ENCODE measurements at places on chromosomes 12 and 14.
A peak's percentile ranks its signal among the peaks of the same experiment; 100 is the strongest.

GRCh38 chr12:83979785-83980184 lies 932.8 kb downstream of the SLC6A15 start:
- no peak for DNase-seq

DNA sequence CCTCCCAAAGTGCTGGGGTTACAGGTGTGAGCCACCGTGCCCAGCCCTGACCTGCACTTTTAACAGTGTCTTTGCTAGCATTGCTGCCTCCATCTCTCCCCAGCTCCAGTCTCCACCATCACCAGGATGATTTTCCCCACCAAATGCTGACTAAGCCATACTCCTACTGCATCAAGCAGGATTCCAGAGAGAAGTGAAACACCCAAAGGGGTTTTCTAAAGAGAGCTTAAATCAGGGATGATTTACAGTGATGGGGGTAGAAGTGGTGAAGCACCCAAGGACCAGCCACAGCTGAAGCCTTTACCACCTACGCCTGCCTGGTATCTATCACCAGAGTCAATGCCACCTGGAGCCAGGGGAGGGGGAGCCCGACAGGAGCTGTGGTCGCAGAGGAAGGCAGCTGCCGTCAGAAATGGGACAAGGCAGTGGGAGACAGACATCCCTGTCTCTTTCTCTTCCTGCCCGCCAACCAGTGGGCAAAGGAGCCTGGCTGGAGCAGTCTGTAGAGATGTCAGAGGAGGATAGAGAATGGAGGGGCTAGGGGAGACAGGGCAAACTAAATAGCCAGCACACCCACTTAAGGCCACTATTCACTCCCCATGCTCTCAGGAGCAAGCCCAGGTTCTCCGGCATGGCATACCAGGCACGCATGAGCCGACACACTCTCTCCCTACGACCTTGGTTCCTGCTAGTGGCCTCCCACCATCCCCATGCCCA lies 22.4 kb upstream of the CD9 start:
- no peak for DNase-seq

DNA sequence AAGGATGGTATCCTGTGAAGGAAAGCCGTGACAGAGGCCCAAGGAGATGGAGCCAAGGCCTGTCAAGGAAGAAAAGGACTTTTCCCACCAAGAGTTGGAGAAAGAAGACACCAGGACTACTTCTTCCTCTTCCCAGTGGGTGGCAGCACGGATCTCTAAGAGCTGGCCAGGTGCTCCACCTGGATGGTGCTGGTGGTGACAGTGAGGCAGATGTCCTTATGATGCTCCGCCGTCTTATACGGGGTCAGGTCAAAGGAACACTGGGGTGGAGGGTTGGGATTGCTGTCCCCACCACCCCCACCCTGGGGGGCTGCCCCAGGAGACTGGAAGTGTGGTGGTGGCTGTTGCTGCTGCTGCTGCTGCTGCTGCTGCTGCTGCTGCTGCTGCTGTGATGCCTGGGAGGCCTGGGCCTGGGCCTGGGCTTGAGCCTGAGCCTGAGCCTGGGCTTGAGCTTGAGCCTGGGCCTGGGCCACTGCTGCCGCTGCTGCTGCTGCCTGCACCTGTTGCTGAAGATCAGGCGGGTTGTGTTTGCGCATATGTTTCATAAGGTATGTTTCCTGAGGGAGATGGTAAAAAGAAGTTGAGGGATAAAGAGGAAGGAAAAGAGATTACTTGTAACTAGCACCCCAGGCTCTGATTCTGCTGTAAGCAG lies 4.8 kb upstream of the ING4 start:
- DNase-seq, result no peak

- no peak for DNase-seq
These were observed 18.5 kb downstream of the CHST11 start for GRCh38 chr12:104475271-104475670.

- no peak for DNase-seq
These were observed 122.9 kb downstream of the MYRFL start for GRCh38 chr12:69947897-69948296.

- DNase-seq, result no peak
These were observed 7.4 kb downstream of the TESPA1 start for GRCh38 chr12:54977155-54977554.

DNA sequence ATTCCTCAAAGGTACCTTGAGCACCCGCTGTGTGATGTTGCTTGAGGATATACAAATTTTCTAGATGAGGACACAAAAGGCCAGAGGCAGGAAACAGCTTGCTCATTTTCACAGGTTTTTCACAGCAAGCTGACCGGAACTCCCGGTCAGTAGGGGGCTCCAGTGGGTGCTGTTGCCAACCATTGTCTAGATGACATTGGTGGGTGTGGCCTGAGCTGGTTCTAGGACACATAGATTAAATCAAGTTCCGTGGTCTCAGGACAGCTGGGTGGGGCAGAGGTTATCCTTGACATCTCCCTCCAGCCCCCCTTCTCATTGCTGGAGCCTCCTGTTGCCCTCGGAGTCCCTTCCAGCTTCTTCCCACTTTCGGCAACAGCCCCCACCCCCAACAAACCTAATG lies 153.6 kb upstream of the FKBP4 start:
- DNase-seq, result no peak

- no peak for DNase-seq
These were observed 222.1 kb downstream of the RPS29 start for GRCh38 chr14:49363821-49364751.

DNA sequence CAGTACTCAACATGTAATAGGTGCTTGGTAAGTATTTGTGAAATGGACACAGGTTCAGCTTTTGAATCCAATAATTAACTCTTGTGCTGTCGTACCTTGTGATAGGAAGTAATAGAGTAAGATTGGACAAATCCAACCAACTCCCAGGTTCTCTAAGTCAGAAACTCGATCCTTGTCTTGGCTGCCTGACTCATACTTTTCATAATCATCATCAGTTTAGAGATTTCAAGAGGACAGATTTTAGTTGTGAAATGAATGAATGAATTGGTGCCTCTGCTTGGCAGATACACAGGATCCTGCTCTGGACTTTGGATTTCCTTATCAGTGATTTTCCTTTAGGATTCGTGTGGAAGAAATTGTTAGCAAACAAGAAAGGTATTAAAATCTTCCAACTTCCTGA lies 1145.2 kb downstream of the AACS start:
- DNase-seq, result no peak

GRCh38 chr12:58541300-58541690 lies 379.0 kb downstream of the LRIG3 start:
- no peak for DNase-seq

DNA sequence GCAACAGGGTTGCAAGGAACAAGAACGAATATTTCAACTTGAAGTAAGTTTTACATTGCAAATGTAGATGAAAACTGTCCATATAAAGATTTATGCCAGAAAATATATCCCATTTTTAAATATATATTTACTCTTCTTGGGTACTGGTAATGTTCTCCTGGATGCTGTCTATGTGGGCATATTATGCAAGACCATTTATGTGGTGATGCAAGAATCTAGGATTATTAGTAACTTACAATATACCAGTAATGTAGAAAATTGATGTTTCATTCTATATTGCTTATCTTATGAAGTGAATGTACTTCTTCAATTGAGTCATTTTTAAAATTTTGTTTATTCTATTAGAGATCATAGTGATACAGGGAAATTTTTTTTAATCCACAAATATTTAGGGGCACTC lies 25.1 kb downstream of the FGFR1OP2 start:
- DNase-seq, result no peak

DNA sequence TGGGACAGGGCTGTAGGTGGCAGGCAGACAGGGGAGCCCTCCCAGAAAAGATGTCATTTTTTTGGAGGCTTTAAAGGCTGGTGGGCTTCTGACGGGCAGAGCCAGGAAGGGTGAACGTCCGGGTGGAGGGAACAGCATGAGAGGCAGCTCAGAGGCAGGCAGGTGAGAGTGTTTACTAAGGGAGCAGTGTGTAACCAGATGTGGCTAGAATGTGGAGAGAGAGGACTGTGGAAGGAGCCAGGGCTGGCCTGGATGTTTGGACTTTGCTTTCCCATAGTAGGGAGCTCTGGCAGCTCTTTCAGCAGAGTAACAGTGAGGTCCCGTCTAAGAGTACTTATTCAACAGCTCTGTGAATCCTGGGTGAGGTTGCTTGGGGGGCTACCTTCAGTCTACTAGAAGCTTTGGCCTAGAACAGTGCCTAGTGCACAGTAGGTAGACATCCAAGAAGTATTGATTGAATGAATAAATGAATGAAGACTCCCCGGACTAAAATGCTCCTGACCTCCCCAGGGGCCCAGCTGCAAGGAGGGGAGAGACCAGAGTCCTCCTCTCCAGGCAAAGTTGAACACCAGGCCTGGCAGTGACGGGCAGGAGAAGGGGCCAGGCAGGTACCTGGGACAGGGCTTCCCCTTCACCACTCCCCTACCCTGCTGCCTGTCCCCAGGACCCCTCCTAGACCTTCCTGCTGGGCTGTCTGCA lies 8.5 kb downstream of the FAM222A start:
- no peak for DNase-seq

- DNase-seq, result no peak
These were observed 46.3 kb upstream of the IGF1 start for GRCh38 chr12:102526656-102527055.

GRCh38 chr12:95759718-95760117 lies 30.8 kb downstream of the NTN4 start:
- DNase-seq, result no peak

GRCh38 chr14:76386944-76387782 lies 11.2 kb downstream of the ESRRB start:
- DNase-seq, result peak; percentile 9

DNA sequence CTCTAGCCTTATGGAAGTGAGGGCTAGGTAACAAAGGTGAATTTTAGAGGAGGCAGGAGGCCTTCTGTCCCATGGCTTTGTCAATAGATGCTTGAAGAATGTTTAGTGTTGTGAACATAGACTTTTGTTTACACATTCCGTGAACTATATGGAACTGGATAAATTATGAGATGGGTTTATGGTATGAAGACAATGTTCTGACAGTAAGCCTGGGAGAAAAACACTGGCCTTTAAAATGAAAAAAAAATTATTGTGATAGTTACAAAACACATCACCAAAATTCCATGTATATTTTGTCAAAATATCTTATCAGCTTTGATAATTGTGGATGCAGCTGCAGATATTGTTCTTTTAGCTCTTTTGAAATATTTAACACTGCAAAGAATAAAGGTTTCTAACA lies 251.5 kb upstream of the DCN start:
- DNase-seq, result no peak

DNA sequence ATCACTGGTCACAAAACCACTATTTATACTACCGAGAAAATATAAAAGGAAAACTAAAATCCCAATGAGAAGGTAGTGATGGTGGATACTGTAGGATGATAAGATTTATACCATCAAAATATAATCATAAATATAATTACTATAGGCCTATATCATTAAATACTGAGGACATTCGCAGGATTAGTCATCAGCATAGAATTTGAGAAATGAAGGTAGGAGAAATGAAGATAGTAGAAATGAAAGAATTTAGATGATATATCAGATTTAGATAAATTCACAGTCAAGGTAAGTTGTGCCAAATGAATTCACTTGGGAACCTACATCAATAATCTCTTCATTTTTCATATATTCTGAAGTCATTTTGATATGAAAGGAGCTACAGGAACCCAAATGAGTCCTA lies 82.8 kb downstream of the DAAM1 start:
- no peak for DNase-seq

GRCh38 chr14:68666236-68666635 lies 126.6 kb downstream of the ZFP36L1 start:
- DNase-seq, result no peak
